ENCODE measurements at places on chromosomes 5 and 9.

GRCh38 chr9:16052757-16053530, 500.1 kb downstream of the CCDC171 start:
- DNase-seq, result no peak

DNA sequence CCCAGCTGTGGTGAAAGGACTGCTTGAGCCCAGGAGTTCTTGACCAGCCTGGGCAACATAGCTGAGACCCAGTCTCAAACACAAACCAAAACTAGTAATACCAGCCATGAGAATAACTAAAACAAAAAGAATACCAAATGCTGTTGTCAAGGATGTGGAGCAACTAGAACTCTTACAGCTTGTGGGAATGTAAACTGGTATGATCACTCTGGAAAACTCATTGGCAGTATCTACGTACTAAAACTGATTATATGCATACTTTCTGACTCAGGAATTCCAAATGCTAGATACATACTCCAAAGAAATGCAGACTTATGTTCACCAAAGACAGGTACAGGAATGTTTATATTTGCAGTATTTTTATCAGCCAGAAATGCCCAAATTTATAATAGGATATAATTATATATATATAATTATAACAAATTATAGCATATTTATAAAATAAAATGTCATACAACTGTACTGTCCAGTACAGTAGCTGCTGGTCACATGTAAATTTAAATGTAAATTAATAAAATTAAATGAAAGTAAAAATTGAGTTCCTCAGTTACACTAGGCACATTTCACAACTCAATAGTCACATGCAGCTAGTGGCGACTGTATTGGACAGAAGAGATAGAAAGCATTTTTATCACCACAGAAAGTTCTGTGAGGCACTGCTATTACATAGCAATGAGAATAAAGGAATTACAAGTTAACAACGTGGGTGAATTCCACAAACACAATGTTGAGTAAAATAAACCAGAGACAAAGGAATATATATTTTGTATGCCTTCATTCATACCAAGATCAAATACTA, 118.5 kb downstream of the GNAQ start:
- DNase-seq, result no peak

DNA sequence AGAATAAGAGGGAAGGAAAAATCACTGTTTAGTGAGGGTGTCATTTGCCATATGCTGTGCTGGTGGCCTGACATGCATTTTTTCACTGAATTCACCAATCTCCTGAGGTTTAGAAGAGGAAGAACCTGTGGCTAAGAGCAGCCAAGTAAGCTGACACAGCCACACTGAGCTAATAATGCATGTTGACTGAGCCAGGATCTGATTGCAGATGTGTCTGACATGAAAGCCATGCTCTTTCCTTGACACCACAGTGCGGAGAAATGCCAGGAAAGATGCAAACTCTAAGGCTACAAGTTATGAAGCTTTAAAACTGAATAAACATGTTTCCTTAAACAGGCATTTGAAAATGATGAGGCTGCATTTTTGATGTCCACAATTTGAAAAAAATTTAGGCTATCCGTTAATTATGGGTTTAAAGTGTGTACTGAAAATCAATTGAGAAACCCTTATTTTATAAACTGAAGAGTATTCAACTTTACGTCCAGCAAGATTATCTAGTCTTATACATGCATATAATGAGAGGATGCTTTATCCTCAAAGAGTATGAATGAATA, 208.6 kb downstream of the FBN2 start:
- DNase-seq, result no peak

DNA sequence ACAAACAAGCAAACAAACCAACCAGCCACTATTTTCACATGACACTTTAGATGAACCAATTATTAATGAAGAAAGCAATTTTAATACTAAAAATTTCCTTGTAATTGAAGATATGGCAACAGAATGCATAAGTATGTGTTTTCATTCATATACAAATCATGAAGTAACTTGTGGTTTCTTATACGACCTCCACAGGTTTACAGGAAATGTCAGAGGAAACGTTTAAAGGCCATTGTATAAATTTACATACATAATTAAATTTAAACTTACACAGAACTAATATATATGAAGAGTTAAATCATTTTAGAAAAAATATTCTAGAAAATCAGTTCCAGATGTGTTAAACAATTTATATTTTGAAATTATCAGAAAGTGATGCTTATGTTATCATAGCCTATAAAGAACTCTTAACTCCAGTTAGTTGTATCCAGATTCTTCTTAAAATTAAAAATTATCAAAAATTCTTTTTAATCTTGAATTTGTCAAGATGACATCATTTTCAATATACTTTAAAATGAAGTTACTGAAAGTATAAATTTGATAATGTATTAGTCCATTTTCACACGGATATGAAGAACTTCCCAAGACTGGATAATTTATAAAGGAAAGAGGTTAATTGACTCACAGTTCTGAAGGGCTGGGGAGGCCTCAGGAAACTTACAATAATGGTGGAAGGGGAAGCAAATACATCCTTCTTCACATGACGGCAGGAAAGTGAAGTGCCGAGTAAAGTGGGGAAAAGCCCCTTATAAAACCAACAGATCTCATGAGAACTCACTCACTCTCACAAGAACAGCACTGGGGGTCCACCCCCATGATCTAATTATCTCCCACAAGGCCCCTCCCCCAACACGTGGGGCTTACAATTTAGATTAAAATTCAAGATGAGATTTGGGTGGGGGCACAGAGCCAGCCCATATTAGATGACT, 192.0 kb downstream of the PIK3R1 start:
- no peak for DNase-seq

- DNase-seq, result no peak
Observed at GRCh38 chr9:95989297-95989696, 113.8 kb downstream of the ERCC6L2 start.

DNA sequence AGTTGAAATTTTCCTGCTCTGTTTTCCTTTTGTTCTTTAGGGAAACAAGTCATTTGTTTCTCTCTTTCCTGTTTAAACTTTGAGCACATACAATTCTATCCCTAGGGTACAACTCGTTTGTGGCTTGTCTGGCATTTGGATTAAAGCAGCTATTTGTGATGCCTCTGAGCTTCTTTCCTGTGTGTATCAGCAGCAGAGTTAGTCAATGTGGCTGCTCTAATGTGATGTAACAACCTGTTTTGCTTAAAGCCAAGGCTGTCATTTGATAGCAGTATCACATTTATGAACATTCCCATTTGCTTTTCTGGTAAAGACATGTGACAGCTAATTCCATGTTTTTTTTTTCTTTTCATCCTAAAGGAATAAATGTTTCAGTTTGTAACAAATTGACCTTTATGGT, 314.3 kb upstream of the CHD1 start:
- DNase-seq, result no peak
